ENCODE measurements at places on chromosomes 6 and 20. TPM values are rescaled to one million over a fixed set of nuclear protein-coding genes. Genes with fewer than 3 reads are reported as not detected.

Gene WFDC12
- not detected for total RNA-seq

- H3K4me1 ChIP-seq: no peaks in the 10 kb centered on the region
- no peak for DNase-seq
- no peaks in the 10 kb centered on the region for H3K27me3 ChIP-seq
- no peak overlapping the region for H3K4me3 ChIP-seq
- H3K36me3 ChIP-seq: no peaks in the 10 kb centered on the region
These were observed 200.5 kb upstream of the CNR1 start for GRCh38 chr6:88366672-88367071.

DNA sequence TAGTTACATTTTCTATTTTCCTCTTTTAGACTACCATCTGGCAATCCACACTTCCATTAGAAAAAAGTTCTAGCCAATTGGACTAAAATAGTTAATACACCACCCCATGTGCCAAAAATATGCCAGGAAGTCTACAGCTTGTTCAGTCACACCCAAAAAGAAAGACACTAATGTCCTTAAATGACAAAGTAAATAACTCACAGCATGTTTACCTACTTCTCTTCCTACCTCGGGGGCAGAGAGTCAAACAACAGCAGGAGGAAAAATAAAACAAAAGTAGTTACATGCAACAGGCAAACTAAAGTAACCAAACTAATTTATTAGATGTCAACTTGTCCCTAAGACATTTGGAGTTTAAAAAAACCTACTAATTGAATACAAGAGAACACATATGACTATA lies 57.0 kb downstream of the UBE3D start:
- peaks cover 10% of the 10 kb centered on the region for H3K36me3 ChIP-seq
- H3K27ac ChIP-seq: no peak overlapping the region
- no peak overlapping the region for H3K4me3 ChIP-seq
- H3K4me1 ChIP-seq: no peaks in the 10 kb centered on the region

GRCh38 chr6:42105156-42105648 lies 37.2 kb downstream of the C6orf132 start:
- DNase-seq: no peak
- peak overlapping the region; percentile 38 for H3K27ac ChIP-seq
- H3K4me1 ChIP-seq: peaks cover 15% of the 10 kb centered on the region
- H3K27me3 ChIP-seq: peaks cover 12% of the 10 kb centered on the region
- no peaks in the 10 kb centered on the region for H3K36me3 ChIP-seq

DNA sequence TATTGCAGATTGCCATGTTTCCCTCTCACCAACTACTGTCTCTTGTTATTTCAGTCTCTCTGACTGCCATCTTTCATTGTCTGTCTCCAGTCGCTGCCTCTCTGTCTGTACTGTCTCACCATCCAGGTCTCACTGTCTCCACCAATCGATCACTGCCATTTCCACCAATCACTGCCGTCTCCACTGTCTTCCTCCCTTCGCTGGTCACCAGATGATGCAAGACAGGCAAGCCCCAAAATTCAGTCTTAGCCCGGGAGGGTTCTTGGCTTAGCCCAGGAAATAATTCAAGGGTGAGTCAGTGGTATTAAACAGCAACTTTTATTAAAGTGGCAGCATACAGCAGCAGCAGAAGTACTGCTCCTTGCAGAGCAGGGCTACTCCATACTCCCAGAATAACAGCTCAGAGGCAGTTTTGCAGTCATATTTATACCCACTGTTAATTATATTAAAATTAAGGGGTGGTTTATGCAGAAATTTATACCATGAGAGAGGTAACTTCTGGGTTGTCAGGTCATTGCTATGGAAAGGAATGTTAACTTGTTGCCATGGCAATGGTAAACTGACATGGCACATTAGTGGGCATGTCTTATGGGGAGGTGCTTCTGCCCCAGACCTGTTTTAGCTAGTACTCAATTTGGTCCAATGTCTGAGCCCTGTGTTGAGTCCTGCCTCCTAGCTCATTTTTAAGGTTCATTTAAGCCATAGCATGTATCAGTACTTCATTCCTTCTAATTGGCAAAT lies 23.0 kb upstream of the ECHDC1 start:
- no peak overlapping the region for H3K4me3 ChIP-seq
- no peaks in the 10 kb centered on the region for H3K27me3 ChIP-seq
- no peak overlapping the region for H3K27ac ChIP-seq
- H3K4me1 ChIP-seq: peaks cover 1% of the 10 kb centered on the region
- peaks cover 1% of the 10 kb centered on the region for H3K36me3 ChIP-seq

GRCh38 chr6:39585641-39586040 lies 139.6 kb downstream of the KIF6 start:
- H3K36me3 ChIP-seq: no peaks in the 10 kb centered on the region
- H3K27ac ChIP-seq: no peak overlapping the region

Gene MAS1
- not detected for total RNA-seq

Gene FITM2
- total RNA-seq: 4.5 TPM

Gene BIRC7
- not detected for total RNA-seq

DNA sequence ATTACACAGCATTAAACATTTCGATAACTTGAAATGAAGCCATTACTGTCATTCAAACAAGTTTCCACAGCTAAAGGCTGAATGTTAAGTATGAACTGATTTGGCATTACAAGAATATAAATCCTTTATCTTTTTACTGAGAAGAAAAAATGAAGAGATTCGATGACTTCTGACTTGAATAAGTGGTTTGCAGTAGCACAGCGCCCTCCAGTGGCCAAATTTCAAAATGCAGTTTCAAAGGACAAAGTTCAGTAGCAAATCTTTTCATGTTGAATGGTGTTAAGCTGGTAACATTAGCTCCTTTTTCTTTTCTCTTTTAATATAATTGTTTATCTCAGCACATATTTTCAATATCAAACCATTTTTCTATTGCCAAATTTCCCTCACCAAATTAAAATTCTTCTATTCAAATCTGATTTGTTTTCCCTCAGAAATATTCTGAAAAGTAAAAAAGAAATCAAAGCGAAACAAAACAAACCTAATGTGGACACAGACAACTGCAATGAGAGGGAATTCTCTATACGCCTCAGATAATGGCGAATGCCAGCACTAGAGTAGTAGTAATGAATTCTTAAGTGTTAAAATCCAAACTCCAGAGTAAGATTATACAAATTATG lies 145.7 kb downstream of the BTBD9 start:
- H3K4me1 ChIP-seq: peaks cover 6% of the 10 kb centered on the region
- no peak overlapping the region for H3K4me3 ChIP-seq
- H3K27ac ChIP-seq: no peak overlapping the region
- no peaks in the 10 kb centered on the region for H3K36me3 ChIP-seq

GRCh38 chr20:53299831-53300230 lies 293.8 kb downstream of the ZNF217 start:
- H3K4me3 ChIP-seq: no peak overlapping the region
- H3K27ac ChIP-seq: no peak overlapping the region
- DNase-seq: no peak
- no peaks in the 10 kb centered on the region for H3K36me3 ChIP-seq

- no peak for DNase-seq
- H3K27me3 ChIP-seq: no peaks in the 10 kb centered on the region
- H3K4me1 ChIP-seq: no peaks in the 10 kb centered on the region
- no peak overlapping the region for H3K4me3 ChIP-seq
- H3K36me3 ChIP-seq: no peaks in the 10 kb centered on the region
- no peak overlapping the region for H3K27ac ChIP-seq
These were observed 498.3 kb upstream of the AGPAT4 start for GRCh38 chr6:161772176-161772575.

DNA sequence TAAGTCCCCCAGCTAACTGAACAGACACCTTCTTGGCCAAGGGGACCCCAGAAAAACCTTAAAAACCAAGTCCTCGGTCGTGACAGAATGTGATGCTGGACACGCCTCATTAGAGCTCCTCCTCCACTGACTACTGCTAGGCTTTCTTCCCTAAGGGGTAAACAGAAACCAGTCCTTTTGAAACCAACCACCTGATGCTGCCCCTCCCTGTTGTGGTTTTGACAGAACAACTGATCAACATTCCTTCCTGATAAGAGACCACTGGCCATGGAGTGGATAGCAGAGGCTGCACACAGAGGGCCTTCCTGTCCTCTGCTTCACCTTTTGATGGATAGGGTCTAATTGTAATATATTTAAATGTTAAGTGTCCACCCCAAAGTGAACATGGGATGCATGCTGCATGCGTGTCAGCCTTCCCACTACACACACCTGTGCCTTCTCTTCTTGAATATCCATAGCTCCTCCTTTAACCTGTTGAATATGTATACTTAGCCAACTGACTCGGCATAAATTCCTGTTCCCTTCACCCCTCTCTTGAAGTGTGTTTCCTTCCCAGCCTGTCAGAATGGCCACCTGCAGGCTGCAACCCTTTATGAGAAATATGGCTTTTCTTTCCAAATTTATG lies 27.9 kb upstream of the SLC2A12 start:
- no peak overlapping the region for H3K4me3 ChIP-seq
- H3K4me1 ChIP-seq: peaks cover 22% of the 10 kb centered on the region
- no peak overlapping the region for H3K27ac ChIP-seq
- no peak for DNase-seq
- no peaks in the 10 kb centered on the region for H3K36me3 ChIP-seq

DNA sequence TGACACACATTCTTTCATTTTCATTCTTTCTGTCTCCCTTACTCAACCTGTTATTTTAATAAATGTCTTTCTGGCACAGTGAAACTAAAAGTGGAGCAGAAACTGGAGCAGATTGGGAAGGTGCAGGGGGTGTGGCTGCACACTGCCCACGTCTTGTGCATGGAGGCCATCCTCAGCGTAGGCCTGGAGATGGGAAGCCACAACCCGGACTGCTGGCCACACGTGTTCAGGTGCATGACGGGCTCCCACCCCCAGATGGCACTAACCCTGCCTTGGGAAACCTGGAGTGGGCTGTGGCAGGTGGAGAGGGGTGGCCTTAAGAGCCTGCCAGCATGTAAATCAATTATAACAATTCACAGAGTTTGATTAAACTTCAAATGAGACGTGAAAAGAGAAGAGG lies 71.4 kb upstream of the PBOV1 start:
- H3K27ac ChIP-seq: no peak overlapping the region
- no peaks in the 10 kb centered on the region for H3K36me3 ChIP-seq
- no peak for DNase-seq
- no peak overlapping the region for H3K4me3 ChIP-seq
- H3K27me3 ChIP-seq: no peaks in the 10 kb centered on the region
- H3K4me1 ChIP-seq: peaks cover 5% of the 10 kb centered on the region

Gene GPX5
- not detected for total RNA-seq

- no peak overlapping the region for H3K27ac ChIP-seq
- no peak for DNase-seq
- H3K4me3 ChIP-seq: no peak overlapping the region
- peaks cover 27% of the 10 kb centered on the region for H3K4me1 ChIP-seq
- no peaks in the 10 kb centered on the region for H3K36me3 ChIP-seq
- H3K27me3 ChIP-seq: peaks cover 8% of the 10 kb centered on the region
These were observed 49.9 kb downstream of the EBF4 start for GRCh38 chr20:2742431-2742830.

- no peaks in the 10 kb centered on the region for H3K36me3 ChIP-seq
- DNase-seq: no peak
- no peak overlapping the region for H3K4me3 ChIP-seq
- peaks cover 3% of the 10 kb centered on the region for H3K27me3 ChIP-seq
- no peaks in the 10 kb centered on the region for H3K4me1 ChIP-seq
These were observed 116.6 kb upstream of the INSM1 start for GRCh38 chr20:20251317-20251716.

Gene SAPCD1
- 13.1 TPM for total RNA-seq

Gene RIMS4
- not detected for total RNA-seq

GRCh38 chr20:276620-277495 lies 13.7 kb downstream of the C20orf96 start:
- peaks cover 13% of the 10 kb centered on the region for H3K36me3 ChIP-seq
- no peak for DNase-seq
- no peak overlapping the region for H3K27ac ChIP-seq
- H3K4me1 ChIP-seq: peaks cover 2% of the 10 kb centered on the region

DNA sequence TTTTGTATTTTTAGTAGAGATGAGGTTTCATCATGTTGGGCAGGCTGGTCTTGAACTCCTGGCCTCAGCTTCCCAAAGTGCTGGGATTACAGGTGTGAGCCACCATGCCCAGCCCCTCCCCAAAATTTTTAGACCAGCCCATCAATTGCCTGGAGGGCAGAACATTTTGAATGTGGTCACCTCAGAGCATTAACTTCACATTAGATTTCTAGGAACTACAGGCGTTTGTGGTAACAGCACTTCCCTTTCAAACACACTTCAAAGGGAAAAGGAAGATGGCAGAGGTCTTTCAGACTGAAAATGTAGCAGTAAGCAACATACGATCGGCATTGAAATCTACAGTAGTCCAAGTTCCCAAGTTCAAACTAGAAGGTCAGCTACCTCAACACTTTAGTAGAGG lies 12.3 kb upstream of the SLA2 start:
- H3K27ac ChIP-seq: peak overlapping the region; percentile 91
- H3K4me1 ChIP-seq: peaks cover 28% of the 10 kb centered on the region
- no peaks in the 10 kb centered on the region for H3K27me3 ChIP-seq
- peak overlapping the region; percentile 78 for H3K4me3 ChIP-seq

Gene GNAS-AS1
- 1.6 TPM for total RNA-seq

Gene FUT9
- total RNA-seq: not detected

- H3K4me1 ChIP-seq: no peaks in the 10 kb centered on the region
- no peak for DNase-seq
- H3K27ac ChIP-seq: no peak overlapping the region
These were observed 28.8 kb downstream of the RWDD2A start for GRCh38 chr6:83221889-83222479.

- DNase-seq: no peak
- no peaks in the 10 kb centered on the region for H3K36me3 ChIP-seq
- H3K27ac ChIP-seq: no peak overlapping the region
- H3K4me3 ChIP-seq: no peak overlapping the region
- H3K4me1 ChIP-seq: peaks cover 6% of the 10 kb centered on the region
These were observed 180.7 kb downstream of the TBXT start for GRCh38 chr6:165986914-165987482.

Gene METTL24
- 1.4 TPM for total RNA-seq

Gene ACTR5
- 10.4 TPM for total RNA-seq

DNA sequence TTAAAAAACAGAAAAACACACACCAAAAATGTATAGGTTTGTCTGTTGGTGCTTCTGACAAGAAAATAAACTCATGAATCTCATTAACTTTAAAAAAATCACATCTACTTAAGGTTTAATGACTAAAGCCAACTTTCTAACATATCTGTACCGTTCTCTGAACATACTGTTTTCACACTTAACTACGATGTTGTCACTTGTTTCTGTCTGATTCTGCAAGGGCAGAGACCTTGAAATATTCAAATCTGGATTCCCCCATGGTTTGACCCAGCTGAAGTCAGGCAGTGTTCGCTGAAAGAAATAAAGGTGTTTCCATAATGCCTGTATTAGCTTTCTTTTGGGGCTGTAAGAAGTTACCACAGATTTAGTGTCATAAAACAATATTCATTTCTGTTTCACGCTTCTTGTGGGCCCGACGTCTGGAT lies 2.7 kb upstream of the ASXL1 start:
- H3K4me3 ChIP-seq: no peak overlapping the region
- H3K4me1 ChIP-seq: peaks cover 23% of the 10 kb centered on the region
- peaks cover 5% of the 10 kb centered on the region for H3K36me3 ChIP-seq
- H3K27me3 ChIP-seq: no peaks in the 10 kb centered on the region

Gene CTAGE9
- total RNA-seq: not detected
